ENCODE measurements at places on chromosomes 12 and 14. TPM values are rescaled to one million over a fixed set of nuclear protein-coding genes. Genes with fewer than 3 reads are reported as not detected.

The RNU4-1 gene
- total RNA-seq, result under 0.01 TPM

- no peak for DNase-seq
Observed at GRCh38 chr14:41446008-41446407, 160.7 kb upstream of the LRFN5 start.

DNA sequence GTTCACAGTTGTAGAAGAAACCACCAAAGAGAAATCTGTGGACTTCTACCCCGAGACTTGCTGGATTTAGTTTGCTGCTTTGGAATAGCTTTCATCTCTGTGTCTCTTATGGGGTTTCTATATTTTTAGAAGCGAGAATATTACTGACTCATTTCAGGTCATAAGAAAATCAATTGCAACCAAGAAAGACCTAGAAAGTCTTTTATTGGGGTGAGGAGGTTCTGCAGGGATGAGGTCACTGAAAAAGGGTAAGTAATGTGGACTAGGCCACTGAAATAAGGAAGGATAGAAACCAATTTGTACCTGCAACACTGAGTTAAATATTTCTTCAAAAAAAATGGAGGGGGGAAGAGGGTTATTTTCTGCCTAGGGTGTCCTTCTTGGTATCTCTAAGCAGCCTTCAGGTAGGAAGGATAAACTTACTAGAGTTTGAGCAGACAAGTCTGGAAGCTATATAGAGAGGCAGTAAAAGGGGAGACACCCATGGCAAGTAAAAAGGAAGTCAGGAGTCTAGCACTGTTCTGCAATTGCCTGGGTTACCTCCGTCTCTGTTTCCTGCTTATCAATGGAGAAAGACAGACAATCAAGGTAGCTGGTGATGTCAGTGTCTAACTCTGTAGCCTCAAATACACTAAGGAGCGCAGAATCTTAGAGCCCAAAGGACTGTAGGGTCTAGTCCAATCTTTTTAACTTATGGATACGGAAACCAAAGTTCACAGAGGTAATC is 19.6 kb upstream of the KERA start:
- DNase-seq, result no peak

DNA sequence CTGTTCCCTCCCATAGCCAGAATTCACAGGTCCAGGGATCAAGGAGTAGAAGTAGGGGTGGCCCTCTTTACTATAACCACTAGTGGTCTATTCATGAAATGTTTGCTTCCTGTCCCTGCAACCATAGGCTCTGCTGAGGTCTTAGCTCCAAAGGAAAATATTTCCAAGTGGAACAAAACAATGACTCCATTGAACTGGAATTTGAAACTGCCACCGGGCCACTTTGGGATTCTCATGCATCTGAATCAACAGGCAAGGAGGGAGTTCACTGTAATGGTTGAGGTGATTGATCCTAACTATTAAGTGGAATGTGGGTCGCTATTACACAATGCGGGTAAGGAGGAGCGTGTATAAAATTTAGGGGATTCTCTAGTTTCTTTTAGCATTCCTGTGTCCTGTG is 197.0 kb downstream of the ETNK1 start:
- DNase-seq, result no peak

Data from breast epithelium (tissue), 4 donors.